Activated CD8-positive, alpha-beta T cell treated with anti-CD3 and anti-CD28 coated beads for 36 hours (primary cell): ENCODE measurements at places on chromosomes 4 and X. TPM values are rescaled to one million over a fixed set of nuclear protein-coding genes. Genes with fewer than 3 reads are reported as not detected.

GRCh38 chr4:70057651-70058050 is 7.4 kb downstream of the HTN1 start:
- no peak for DNase-seq

DNA sequence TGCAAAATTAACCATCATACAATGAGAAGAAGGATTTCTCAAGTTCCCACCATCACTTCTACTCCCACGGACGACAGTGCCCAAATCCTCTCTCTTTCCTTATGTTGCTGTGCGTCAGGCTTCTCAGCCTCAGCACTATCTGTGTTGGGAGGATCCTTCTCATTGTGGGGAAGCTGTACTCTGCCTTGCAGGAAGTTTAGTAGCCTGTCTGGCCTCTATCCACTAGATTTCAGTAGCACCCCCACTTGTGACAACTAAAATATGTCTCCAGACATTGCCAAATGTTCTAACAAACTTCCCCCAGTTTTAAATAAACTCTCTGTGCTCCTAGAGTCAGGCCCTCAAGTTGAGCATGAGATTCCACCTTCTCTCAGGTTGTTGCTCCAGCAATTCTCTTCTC is 545.9 kb upstream of the ZFP42 start:
- DNase-seq: no peak

DNA sequence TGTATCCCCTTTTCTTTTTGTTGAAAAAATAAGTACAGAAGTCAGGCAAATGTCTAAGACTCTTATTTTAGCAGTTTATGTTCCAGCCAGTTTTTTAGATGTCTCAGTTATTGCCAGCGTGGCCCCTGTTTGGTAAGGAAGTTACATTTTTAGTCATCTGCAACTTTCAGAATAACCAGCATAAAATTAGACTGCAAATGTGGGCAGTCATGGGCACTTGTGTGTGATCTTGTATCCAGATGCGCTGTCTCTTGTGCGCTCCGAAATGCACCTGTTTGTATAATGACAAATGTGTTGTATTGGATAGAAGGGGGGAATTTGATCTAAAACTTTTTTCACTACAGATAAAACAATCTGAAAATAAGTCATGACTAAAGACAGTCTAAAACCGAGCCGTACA is 44.3 kb upstream of the CLCN4 start:
- peak; percentile 51 for DNase-seq

DNA sequence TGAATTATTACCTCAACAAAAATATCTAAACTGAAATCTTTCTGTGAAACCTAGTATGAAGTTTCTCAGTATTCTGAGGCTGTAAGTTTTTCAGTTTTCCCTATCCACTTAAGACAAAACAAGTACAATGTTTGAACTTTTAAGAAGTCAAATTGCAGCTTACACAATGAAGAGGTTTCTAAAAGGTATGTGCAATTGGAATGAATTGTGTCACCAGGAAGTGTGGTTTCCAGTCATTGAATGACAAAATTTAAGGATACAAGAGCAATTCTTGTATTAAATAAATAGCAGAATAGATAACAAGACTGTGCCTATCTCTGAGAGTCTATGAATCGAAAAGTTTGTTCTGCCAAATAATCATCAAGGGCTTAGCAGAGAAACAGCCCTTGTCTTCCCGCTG is 207.3 kb downstream of the ANKRD50 start:
- no peak for DNase-seq

DNA sequence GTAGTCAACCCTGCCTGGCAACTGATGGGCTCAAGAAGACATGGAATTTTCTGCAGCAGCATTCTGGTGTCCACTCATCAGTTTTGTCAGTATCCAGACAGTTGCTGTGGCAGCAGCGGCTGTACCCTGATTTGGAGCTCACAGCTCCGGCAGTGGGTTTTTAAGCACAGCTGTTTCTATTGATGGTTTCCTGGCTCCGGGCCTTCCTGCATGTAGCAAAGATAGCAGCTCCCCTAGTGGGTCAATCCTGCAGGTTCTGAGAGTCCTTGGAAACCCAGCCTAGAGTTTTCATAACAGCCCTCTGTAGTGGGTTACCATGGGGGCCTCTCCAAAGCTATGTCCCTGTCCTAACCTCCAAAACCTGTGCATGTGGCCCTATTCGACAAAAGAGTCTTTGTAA is 84.0 kb upstream of the ATP6AP2 start:
- no peak for DNase-seq

DNA sequence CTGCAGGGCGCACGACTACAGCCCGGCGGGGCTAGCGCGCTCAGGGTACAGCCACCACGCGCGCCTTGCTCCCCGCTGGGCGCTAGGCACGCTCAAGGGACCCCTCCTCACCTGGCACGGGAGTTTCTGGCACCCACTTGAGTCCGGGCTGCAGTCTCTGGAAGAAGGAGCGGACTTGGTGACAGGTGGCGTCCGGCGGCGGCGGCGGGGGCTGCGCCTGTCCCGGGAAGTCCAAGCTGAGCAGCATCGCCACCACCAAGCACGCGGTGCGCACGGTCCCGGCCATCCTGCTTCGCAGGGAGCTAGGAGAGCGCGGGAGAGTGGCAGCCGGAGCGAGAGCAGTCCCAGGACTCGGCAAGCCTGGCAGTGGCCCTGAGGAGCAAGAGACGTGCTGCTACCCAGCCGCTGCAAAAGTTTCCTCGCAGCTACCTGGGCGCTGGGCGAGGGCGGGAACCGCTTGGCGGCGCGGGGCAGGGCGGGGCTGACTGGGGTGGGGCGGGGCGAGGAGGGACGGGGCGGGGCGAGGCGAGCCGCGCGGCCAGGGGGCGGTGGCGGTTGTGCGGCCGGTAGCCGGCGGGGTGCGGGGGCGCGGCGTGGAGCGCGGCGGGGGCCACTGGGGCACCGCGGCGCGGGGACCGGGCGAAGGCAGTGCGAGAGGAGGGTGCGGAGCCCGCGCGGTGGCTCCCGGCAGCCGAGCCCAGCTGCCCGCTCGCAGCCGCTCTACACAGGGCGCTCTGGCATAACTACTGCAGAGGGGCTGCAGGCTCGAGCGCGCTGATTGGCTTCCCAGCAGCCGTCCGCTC is at the start of gene GPC3:
GPC3 (minus strand) TSS at position 431 of the 803 bp plus-strand sequence.
- DNase-seq: peak; percentile 34

GRCh38 chr4:1610791-1611500 is 73.2 kb downstream of the FAM53A start:
- DNase-seq: no peak

DNA sequence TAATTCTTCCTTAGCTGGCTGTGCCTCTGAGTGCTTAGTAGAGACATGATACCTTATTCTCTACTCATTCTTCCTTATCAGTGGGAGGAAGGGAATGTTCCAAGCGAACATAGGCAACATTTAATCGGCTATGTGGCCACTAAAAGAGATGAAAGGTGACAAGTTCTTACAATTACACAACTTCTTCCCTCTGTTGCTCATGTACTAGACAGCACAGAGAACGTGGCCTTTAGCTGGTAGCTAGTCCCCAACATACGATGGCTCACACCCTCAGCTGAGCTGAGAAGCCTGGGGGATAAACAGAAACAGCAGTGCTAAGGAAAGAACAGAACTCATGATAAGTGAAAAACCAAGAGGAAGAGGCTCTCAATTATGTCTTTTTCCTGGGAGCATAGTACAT is 52.2 kb downstream of the APOO start:
- DNase-seq: no peak

GRCh38 chrX:17377091-17377717 is 2.2 kb downstream of the NHS start:
- peak; percentile 47 for DNase-seq

DNA sequence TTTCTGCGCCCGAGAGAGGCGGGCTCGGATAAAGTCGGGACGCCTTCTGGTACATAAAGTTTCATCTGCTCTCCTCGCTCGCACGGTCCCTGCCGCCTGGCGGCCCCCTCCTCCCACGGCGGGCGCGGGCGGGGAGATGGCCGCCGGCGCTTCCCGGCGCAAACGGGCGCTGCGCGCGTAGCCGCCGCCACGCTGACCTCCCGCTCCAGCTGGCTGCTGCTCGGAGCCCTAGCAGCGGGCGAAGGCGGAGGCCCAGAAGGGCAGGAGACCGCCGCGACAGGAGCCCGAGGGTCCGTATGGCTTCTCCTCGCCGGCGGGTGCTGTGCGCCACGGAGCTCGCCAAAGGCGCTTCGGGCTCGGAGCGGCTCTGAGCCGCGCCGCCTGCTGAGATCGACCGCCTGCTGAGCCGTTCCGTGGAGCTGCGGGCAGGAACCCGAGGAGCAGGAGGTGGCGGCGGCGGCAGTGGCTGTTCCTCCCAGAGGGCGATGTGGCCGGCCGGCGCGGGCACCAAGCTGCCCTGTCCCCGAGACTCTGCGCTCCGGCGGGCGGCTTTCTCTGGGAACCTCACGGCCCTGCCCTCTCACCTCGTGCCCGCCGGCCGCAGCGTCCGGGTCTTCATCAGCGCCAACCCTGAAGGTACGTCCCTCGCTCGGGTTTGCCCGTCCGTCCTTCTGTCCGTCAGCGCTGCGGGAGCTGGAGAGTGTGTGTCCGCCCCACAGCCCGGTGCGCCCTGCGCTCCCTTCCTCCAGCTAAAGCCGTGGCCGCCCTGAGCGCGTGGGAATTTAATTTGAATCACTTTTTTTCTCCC is at the start of gene NWD2:
NWD2 (plus strand) TSS at position 161 of the 808 bp plus-strand sequence; CDS start at position 486, 325 bp downstream.
- DNase-seq: no peak

GRCh38 chrX:122565952-122566351 is 618.1 kb upstream of the GRIA3 start:
- no peak for DNase-seq

DNA sequence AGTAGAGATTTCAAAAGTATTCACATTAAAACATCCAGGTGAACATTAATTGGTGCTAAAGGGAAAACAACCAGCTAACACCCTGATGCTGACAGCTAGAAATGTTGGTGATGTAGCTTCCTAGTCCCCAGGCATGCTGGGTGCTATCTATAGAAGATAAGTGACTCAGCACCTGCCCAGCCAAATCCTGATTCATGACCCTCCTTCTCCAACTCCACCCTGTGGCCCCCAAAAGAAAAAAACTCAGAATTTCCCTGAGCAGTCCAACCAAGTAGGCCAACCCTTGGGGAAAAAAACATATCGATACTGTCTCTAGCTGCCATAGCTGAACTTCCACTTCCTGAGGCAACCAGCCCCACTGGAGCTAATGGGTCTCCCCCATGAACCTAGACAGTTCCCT is 197.6 kb upstream of the KLF3 start:
- no peak for DNase-seq

GRCh38 chr4:24226023-24226422 is 336.2 kb upstream of the PPARGC1A start:
- no peak for DNase-seq

DNA sequence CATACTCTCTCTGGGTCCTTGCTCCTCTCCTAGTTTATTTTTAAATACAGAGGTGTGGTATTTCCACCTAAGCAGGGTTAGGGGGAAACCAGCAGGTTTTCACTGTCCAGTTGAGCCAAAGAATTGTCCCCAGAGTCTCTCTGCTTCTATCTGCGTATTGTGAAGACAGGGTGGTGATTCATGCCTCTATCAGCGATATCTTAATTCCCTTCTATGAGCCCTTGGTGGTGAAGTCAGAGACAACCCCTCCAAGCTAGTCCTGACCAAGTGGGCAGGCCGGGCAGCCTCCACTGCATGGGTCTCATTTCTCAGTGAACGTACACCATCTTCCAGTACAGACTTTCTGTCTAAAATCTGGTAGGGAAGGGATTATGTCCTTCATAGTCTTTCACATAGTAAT is 100.5 kb upstream of the GPR34 start:
- no peak for DNase-seq

- no peak for DNase-seq
These were observed 696.2 kb downstream of the TRAM1L1 start for GRCh38 chr4:116389139-116389538.

DNA sequence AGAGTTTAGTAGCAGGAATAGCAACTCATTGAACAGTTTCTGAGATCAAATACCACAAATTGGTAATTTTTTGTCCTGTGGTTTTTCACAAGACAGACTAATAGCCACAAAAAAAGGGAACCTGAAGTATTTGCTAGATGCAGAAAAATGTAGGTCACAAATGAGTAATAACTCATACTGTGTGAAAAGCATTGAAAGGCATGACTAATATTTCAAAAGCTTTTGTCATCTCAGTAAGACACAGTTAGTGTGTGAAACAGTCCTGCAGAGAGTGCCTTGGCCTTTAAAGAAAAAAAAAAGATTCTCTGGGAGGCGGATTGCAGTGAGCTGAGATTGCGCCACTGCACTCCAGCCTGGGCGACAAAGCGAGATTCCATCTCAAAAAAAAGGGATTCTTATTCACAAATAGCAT is 31.4 kb upstream of the SLC25A31 start:
- DNase-seq: no peak

DNA sequence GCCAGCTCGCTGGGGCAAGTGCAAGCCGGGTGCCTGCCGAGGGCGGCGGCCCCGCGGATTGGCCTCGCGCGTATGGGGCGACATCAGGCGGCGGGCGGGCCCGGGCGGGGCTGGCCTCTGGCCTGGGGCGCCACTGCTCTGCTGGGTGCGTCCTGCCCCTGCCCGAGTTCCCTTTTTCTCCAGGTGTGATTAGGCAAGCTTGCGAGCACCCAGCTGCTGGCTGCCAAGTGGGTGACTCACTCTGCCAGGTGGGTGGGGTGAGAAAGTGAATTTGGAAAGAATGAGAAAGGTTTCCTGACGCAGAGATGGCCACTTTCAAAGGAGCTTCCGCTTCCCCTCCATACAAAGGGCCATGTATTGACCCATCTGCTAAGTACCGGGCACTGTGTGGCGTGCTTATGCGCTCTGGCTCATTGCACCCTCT is 32.5 kb downstream of the FGFBP1 start:
- DNase-seq: peak; percentile 62

DNA sequence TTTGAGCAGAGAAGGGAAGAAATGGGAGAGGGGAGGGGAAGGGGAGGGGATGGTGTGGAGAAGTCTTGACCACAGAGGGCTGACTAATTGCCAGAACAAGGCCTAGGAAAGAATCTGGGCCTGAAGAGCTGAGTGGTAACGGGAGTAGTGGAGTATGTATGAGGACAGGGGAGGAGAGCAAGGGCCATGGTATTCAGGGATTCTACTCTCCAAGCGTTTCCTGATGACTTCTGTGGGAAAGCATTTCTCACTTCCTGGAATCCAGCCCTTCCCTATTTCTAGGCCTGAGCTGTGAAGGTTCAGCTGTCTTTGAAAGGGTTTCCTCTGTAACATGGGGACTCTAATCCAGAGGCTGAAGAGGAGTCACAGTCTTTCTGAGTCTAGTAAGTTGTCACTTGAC is 19.7 kb upstream of the SOX3 start:
- no peak for DNase-seq

DNA sequence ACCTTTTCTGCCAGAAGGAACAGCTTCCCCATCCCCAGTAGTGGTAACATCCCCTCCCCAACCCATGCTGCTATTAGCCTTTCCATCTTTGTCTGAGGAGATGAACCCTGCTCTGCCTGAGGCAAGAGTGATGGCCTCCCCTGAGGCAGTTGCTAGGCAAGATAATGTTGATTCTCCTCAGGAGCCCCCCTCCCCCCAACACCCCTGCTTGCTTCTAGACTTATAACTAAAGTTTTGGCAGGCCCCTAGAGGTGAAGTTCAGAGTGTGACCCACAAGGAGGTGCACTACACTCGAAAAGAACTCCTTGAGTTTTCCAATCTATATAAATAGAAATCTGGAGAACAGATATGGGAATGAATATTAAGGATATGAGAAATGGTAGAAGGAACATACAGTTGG is 962.5 kb downstream of the ADGRL3 start:
- DNase-seq: no peak

GRCh38 chr4:81352446-81352835 is 119.3 kb downstream of the RASGEF1B start:
- no peak for DNase-seq

Gene PLP1
- not detected for total RNA-seq

Gene PDZD4
- 2.6 TPM for total RNA-seq

Gene MAOB
- not detected for total RNA-seq

Gene FLNA
- 1,057 TPM for total RNA-seq

Gene TLR3
- total RNA-seq: not detected

Gene HSFX1
- 0.31 TPM for total RNA-seq

Gene TNIP2
- total RNA-seq: 46.1 TPM

Gene TRMT44
- total RNA-seq: 25.5 TPM

Gene RNF128
- total RNA-seq: not detected

Gene GRPR
- not detected for total RNA-seq

Gene DNAAF6
- not detected for total RNA-seq
